ENCODE measurements at places on chromosomes 6 and 20.

DNA sequence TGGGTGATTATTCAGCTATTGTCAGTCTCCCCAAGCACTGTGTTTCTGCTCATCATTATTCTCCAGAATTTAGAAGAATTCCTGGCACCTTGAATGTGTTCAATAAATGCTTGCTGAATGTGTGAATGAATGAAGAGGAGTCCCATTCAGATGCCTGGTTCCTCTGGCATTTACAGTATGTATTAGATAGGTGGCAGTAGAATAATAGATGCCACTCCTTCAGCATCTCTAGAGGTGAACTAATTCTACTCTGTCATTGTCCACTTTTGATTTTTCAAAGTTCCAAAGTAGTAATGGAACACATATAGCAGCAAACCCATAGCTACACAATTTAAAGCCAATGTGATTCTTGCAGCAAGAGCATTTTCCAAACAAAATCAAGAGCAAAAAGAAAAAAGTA lies 118.9 kb upstream of the CEP162 start:
- DNase-seq: no peak

- DNase-seq: no peak
Measured at GRCh38 chr6:38161331-38161730, 341.8 kb downstream of the ZFAND3 start.

DNA sequence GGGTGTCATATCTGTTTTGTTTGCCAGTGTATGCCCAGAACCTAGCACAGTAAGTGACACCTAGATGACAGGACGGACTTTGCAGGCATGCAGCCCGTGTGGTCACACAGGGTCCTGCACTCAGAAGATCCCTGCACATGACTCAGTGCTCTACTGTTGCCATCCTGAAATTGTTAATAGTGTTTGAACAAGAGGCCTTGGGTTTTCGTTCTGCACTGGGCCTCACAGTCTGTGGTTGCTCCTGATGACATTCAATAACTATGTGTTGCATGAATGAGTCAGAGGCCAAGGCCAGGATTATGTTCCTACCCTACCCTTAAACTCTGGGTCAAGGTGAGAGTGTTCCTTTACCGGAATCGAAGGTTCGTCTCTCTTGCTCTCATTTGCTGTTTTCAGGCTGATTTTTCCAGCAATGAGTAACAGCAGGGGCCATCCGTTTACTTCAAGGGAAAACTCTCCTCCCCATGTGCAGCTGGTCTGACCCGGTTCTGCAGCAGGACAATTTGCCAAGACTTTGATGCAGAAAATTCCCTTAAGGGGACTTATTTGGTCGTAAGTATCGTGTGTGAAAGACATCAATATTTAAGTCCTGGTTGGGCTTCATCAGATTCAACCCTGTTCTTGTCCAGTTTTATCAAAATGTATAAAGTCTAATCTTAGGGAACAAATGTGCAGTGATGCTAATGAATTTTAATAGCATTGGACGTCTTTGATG lies 13.0 kb upstream of the PFDN4 start:
- no peak for DNase-seq

DNA sequence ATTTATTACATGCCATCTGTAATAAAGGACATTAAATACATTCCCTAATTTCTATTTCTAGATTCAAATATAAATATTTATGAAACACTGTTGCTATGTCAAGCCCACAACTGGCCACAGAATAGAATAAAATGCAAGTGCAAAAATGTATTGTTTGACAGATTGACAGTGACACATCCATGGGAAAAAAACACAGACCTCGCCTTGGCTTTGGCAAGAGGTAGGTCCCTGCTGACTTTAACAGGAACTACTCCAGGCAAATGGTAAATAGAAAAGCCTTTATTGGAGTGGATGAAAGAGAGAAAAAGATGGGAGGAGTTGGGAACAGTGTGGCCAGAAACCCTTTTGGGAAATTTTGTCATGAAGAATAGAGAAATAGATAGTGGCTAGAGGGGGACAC lies 622.9 kb downstream of the UTRN start:
- no peak for DNase-seq

DNA sequence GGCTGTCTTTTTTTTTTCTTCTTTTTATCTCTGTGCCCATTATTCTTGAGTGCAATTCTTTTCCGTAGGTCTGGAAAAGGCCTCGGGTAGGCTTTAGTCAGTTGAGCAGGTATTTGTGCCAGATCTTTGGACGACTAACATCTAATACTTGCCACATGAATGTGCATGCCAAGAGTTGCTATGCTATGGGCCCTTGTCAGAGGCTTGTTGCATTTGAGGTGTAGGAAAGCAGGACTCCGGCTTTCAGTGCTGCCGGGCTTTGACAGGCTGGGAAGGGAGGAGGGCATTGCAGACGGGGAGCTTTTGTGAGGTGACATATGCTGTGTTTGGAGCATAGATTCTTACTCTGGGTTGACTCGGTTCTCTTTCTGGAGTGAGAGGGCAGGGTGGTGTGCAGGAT lies 10.2 kb downstream of the LRRC1 start:
- DNase-seq: no peak

DNA sequence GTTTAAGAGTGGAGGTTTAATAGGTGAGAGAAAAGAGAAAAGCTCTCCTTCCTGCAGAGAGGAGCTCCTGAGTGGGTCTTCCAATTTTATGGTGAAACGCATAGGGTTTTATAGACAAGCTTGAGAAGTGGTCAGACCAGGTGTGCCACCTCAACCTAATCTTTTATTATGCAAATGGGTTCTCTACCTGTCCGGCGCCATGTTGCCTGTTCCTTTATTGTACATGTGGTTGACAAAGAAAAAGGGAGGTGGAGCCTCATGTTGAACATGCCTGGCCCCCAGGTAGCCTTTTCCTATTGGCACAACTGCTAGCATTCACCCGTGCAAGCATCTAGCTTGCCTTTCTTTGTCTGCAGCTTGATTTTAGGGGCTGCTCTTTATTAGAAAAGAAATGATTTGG lies 115.9 kb upstream of the F13A1 start:
- DNase-seq: no peak

DNA sequence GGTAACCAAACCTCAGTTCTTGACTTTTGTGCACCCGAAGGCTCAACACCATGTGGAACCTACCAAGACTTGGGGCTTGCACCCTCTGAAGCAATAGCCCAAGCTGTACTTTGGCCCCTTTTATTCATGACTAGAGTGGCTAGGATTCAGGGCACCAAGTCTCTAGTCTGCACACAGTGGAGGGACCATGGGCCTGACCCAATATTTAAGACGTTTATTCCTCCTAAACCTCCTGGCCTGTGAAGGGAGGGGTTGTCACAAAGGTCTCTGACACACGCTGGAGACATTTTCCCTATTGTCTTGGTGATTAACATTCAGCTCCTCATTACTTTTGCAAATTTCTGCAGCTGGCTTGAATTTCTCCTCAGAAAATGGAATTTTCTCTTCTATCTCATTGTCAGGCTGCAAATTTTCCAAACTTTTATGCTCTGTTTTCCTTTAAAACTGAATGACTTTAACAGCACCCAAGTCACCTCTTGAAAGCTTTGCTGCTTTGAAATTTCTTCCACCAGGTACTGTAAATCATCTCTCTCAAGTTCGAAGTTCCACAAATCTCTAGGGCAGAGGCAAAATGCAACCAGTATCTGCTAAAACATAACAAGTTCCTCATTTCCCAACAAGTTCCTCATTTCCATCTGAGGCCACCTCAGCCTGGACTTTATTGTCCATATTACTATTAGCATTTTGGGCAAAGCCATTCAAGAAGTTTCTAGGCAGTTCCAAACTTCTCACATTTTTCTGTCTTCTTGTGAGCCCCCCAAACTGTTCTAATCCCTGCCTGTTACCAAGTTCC lies 481.4 kb upstream of the BTBD3 start:
- no peak for DNase-seq

GRCh38 chr6:100809346-100809745 lies 71.8 kb downstream of the ASCC3 start:
- no peak for DNase-seq

GRCh38 chr6:40860443-40860842 lies 178.6 kb downstream of the UNC5CL start:
- DNase-seq: no peak

- no peak for DNase-seq
Measured at GRCh38 chr20:39399463-39399862, 437.3 kb downstream of the DHX35 start.

DNA sequence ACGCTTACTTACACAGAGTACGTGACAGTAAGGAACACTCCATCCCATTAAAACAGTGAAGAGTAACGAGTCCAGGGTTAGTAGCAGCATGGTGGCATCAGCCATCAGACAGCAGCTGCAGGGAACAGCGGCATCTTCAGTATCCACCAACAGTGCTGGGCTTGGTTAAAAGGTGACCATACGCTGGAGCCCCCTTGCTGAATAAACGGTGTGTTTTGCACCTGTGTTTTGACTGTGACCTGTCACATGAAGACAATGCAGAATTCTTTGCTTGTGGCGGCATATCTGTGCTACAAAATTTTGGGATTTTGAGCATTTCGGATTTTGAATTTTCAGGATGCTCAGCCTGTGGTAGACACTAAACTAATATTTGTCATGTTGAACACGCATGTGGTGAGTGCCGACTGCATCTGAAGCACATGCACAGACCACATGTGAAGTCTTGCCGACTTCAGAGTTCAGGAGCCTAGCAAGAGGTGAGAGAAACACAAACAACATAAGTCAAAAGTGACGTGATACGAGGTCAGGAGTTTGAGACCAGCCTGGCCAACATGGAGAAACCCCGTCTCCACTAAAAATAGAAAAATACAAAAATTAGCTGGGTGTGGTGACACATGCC lies 69.3 kb upstream of the FRMD1 start:
- DNase-seq: no peak

DNA sequence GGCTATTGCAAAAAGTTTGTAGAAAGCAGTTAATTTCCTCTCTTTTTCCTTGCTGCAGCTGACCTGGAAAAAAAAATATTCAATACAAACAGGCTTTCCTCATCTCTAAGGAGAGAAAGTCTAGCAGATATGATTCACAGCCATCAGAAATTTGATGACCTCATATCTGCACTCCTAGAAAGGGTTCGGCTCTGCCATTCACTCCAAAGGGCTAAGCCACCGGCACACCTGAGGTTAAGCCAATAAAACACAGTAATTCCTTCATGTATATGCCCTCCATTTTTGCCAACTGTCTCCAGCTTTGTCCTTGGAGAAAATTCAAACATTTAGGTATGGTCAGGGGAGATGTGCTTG lies 18.7 kb upstream of the LY86 start:
- DNase-seq: no peak

DNA sequence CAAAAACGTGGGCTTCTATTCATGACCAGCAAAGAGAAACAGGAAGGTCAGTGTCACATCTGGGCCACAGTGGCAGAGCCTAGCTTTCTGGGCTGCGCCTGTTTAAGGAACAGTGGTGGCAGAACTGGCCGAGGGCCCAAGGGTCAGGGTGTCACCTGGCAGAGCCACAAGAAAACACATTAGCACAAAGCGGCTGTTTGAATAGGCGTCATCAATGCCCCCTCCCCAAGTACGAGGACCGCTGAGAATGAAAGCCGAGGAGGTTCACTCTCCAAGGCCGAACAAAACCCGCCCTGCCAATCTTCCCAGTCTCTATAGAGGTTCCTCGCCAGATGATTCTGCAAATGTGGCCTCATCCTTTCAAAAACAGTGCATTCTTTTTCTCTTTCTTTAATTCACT lies 125.2 kb upstream of the TRAF3IP2 start:
- no peak for DNase-seq

- DNase-seq: no peak
Measured at GRCh38 chr6:131920656-131921055, 30.5 kb downstream of the CCN2 start.

GRCh38 chr20:19121463-19121862 lies 91.0 kb upstream of the SLC24A3 start:
- no peak for DNase-seq

DNA sequence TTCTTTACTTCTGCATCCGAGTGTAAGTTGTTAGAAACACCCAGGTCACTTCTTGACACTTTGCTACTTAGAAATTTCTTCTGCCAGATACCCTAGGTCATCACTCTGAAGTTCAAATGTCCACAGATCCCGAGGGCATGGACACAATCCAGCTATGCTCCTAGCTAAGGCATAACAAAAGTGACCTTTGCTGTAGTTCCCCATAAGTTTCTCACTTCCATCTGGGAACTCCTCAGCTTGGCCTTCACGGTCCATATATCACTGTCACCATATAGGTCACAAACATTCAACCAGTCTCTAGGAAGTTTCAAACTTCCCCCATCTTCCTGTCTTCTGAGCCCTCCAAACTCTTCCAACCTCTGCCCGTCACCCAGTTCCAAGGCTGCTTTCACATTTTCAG lies 65.3 kb downstream of the IRF4 start:
- no peak for DNase-seq

DNA sequence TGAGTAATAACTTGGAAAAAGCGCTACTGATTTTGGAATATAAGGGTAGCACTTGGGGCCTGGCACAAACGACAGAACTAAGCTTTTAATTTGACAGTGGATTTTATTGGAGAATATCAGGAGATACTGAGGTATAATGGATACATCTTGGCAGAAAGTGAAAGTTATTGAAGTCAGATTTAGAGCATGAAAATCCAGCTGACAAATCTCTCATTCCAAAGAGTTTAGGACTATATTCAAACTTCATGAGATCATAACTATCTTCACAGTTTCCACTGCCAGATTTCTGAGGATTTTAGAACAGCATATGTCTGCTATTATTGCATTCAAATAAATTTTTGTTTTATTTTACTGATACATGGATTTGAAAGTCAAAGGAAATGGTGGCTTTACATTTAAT lies 132.3 kb upstream of the THEMIS start:
- DNase-seq: no peak

DNA sequence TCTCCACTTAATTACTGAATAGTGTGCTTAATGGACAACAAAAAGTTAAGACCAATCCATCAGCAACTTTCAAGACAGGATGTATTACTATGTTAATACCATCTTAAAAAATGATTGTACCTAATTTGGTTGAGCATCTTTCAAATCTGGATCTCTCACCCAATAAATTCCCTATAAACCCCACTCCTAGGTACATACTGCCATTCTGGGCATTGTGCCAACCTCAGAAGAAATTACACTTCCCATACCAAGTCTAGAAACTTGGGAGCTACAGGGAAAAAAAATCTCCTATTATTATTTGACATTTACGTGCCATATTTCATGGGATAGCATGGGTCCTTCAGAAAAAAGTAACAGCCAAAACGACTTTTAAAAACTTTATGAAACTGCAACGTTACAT lies 5.1 kb downstream of the SYNCRIP start:
- DNase-seq: no peak

- DNase-seq: no peak
Measured at GRCh38 chr6:81834141-81834681, 81.7 kb upstream of the TENT5A start.

GRCh38 chr20:62575976-62576722 lies 66.2 kb upstream of the SLCO4A1 start:
- DNase-seq: no peak

DNA sequence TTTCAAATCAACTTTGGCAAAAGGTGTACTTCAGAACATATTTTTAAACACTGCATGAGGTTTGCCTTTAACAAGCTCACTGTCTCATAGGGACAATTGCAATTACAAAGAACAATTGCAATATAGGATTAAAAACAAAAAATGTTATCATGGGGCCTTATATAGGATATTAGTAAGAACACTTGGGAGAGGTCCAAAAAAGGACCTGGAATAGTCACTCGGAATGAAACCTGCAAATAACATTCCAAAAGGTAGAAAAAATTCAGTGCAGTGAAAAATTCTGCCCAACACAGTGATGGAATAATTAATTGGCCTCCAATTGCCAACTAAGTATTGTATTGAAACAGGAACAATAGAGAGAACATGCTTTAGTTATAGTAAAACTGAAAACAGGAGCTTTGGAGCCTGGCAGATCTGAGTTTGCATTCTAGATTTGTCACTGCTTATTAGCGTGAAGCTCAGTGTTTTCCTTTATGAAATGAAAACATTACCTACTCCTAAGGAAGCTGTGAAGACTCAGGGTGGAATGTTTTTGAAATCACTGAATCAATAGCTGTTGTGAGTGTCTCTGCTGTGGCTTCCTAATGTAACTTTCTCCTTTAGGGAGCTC lies 172.6 kb upstream of the BMP5 start:
- no peak for DNase-seq

All from activated T-cell treated with anti-CD3 and anti-CD28 coated beads for 24 hours (primary cell).